Skin of body (tissue), 3 donors: ENCODE measurements at places on chromosomes 7 and 10. TPM values are rescaled to one million over a fixed set of nuclear protein-coding genes. Genes with fewer than 3 reads are reported as not detected.

- DNase-seq = no peak
These were observed 33.2 kb downstream of the GNAT3 start for GRCh38 chr7:80478683-80479082.

NPC1L1 gene
- 0.30 TPM for total RNA-seq

DNA sequence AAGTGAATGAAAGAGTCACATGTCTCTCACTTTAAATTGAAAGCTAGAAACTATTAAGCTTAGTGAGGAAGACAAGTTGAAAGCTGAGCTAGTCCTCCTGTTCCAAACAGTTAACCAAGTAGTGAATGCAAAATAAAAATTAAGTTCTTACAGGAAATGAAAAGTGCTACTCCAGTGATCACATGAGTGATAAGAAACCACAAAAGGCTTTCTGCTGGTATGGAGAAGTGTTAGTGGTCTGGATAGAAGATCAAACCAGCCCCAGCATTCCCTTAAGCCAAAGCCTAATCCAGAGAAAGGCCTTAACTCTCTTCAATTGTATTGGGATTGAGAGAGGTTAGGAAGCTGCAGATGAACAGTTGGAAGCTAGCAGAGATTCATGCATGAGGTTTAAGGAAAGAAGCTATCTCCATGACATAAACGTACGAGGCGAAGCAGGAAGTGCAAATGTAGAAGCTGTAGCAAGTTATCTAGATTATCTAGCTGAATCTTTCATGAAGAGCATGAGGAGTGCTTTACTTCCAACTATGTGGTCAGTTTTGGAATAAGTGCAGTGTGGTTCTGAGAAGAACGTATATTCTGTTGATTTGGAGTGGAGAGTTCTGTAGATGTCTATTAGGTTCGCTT, 261.6 kb downstream of the MDFIC start:
- no peak for DNase-seq

GRCh38 chr10:81792729-81793128, 82.3 kb upstream of the NRG3 start:
- no peak for DNase-seq

GRCh38 chr10:122561212-122561611, 658 bp downstream of the DMBT1 start:
- no peak for DNase-seq

DNA sequence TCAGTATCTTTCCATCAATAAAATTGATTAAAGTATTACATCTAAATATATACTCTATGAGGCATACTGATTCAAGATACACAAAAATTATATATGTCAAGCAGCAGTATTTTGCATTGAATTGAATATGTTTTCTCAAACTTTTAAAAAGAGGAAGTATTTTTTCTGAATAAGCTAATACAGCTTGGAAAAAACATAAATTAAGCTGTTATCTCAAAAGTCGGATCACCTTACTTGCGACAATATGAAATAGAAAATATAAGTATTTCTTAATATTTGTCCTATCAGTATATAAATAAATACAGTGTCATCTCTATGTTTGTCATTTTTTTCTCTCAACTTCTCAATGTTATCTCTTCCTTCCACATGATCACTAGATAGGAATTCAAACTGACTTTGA, 139.3 kb downstream of the MBL2 start:
- DNase-seq = no peak

DNA sequence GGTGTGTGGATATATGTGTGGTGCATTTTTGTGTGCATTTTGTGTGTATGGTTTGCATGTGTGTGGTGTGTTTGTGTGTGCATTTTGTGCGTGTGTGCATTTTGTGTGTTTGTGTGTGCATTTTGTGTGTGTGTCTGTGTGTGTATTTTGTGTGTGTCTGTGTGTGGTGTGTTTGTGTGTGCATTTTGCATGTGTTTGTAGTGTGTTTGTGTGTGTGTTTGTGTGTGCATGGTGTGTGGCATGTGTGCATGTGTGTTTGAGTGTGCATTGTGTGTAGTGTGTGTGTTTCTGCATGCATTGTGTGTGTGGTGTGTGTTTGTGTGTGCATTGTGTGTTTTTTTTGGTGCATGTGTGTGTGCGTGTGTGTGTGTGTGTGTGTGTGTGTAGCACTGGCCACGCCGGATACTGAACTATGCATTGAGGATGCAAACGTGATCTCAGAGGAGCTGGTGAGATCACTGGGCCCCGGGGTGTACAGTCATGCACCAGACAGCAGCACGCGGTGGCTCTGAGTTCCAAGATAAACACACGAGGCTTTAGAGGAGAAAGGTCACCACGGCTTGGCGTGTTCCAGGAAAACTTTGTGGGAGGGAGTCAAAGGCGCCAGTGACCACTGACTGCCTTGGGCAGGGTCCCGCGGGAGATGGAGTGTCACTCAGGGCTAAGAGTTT, 106.6 kb upstream of the SHH start:
- DNase-seq = no peak

SPDYE16 gene
- total RNA-seq = 0.10 TPM

DNA sequence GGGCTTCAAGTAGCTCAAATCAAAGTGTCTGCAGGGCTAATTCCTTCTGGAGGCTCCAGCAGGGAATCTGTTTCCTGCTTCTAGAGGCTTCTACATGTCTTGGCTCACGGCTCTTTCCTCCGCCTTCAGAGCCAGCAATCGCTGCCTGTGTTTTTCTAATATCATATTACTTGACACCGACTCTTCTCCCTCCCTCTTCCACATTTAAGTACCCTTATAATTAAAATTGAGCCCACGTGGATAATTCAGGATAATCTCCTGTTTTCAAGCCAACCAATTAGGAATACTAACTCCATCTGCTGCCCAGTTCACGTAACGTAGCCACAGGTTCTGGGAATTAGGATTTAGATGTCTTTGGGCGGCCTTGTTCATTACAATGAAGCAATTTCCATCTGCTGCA, 372.2 kb downstream of the DPP6 start:
- DNase-seq = no peak

PDLIM1 gene
- total RNA-seq = 21.9 TPM

DNA sequence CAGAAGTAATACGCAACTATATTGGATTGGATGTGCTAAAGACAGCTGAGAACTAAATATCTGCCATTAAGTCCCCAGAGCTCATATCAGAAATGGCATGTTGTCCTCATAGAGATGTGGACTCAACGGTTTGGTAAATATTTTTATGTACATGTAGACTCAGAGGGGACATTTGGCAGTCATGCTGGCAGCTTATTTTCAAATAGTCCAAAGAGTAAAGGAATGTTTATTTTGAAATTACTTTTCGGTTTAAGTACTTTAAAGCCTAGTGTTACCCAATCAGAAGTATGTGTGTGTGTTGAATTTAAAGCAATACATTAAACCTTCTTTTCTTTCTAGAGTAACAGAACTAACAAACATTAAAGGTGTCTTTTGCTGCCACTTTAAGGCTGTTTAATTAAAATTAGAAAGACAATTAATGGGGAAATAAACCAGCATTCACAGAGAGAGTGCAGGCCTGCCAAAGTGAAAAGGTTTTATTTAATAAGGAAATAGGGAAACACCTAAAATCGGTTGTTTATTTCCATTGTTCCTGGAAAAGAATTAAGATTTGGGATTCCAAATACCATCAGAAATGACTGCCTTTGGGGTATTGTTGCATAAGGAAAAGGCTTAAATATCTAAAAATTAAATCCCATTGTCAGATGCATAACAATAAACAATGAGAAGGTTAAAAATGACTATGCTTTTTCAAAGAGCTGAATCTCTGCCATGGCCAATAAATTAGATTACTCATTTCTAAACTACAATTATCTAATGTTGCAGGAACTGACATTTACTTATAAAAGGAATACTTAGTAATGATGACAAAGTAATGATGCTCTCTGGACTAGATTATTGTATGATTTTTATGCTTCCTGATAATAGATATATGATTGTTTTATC, 113.4 kb upstream of the AHR start:
- no peak for DNase-seq

IGFBP3 gene
- total RNA-seq = 211 TPM

- DNase-seq = no peak
These were observed 14.7 kb upstream of the SLC16A9 start for GRCh38 chr10:59724098-59724938.

CLDN4 gene
- 75.4 TPM for total RNA-seq

IL15RA gene
- 3.6 TPM for total RNA-seq

DNA sequence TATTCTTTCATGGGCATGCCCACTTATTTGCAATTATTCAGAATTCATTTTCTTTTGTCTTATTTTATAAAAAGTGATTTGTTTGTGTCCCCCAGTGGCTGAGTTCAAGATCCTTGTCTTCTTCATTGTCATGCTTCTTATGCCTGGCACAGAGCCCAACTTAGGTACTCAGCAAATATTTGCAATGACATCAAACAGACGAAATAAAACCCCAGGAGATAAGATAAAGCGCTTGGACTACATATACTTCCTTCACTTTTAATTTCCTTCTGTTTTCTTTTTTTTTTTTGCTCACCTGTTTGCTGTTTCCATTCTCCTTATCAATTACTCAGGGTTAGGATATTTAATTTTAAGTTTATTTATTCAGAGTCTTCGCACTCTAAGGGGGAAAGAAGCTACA, 225.0 kb downstream of the SDHAF3 start:
- no peak for DNase-seq

CPSF4 gene
- total RNA-seq = 18.1 TPM

DNA sequence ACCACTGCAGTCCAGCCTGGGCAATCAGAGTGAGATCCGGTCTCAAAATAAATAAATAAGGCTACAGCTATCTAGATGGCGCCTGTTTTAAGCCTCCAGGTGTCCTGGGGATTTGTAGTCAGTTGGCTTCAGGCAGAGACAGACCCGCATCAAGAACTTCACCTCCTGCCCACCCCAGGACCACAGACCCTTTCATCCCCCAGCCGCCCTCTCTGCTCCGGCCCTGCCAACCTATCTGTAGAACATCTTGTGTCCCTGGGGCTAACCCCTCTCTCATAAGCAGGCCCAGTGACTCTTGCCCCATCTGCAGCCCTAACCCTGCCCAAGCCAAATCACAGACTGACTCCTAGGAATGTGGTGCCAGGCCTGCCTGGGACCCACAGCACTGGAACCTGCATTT, 17.9 kb downstream of the PDIA4 start:
- DNase-seq = no peak

DNA sequence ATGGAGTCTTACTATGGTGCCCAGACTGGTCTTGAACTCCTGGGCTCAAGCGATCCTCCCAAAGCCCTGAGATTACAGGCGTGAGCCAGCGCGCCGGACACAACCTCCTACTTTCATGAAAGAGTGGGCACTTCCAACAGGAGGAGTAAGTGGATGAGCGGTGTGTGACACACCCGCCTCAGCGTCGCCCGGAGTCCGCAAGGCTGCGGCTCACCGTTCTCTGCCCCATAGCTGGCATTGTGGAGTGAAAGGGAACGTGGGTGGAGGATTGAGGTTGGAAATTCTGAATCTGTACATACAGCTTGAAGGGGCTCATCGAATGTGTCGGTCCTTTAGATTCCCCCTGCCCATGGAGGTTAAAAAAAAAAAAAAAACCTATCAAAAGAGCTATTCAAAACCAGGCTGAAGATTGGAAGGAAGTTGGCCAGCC, 524 bp upstream of the PRXL2A start:
- no peak for DNase-seq

DNA sequence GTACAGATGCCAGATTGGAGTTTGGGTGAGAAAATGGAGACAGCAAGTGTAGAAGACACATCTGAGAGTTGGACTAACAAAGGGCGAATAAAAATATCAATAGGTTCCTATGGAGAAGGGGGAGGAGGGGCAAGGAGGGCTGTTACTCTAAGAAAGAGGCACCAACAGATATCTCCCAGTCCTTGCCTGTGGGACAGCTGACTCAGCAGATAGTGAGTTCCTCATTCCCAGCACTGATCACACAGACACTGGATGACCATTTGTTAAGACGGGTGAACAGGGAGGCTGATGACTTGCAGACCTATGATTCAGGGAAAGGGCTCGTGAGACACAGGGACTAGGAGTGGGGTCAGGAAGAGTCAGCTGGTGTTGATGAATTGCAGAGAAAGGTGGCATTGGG, 5.7 kb upstream of the PRR15 start:
- DNase-seq = no peak

- no peak for DNase-seq
These were observed 50.7 kb downstream of the PPP1R3C start for GRCh38 chr10:91582153-91582554.

CFAP58 gene
- 0.39 TPM for total RNA-seq

DNA sequence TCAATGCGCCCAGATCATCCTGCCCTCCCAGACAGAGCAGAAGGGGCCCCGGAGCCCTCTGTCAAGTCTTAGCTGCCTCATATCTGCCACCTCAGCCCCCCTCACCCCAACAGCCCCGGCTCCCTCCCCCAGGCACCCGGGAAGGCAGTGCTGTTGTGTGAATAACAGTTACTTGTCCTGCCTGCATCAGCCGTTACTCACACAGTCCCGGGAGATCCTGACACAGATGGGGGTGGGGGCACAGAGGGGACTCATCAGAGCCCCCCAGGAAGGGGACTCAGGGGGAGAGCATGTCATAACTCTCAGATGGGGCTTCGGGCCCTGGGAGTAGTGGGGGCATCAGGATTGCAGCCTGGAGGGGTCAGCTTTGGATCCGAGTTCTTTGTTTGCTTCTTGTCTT, 12.4 kb upstream of the SERPINE1 start:
- DNase-seq = no peak

NME8 gene
- 0.79 TPM for total RNA-seq

C7orf33 gene
- total RNA-seq = not detected

DNA sequence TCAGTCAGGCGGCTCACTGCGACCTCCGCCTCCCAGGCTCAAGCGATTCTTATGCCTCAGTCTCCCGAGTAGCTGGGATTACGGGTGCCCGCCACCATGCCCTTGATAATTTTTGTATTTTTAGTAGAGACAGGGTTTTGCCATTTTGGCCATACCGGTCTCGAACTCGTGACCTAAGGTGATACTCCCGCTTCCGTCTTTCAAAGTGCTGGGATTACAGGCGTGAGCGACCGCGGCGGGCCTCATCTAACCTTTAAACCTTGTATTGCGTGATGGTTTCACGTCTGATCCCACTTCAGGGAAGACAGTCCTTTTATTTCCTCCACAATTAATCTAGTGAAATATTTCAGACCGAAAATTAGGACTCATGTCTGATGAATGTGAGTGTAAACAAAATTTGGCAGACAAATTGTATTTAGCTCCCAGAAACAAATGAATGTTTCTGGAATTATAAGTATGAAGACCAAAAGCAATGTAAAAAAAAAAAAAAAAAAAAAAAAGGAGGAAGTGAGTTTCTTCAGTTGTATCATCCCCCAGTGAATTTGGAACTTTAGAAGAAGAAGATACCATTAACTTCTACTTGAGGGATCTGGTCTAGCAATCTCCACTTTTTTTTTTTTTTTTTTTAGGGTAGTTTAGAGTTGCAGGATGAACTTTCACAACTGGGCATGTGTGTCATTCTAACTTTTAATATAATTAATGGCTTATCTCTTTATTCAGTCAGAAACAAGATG, 1.6 kb downstream of the NUP42 start:
- no peak for DNase-seq

DNA sequence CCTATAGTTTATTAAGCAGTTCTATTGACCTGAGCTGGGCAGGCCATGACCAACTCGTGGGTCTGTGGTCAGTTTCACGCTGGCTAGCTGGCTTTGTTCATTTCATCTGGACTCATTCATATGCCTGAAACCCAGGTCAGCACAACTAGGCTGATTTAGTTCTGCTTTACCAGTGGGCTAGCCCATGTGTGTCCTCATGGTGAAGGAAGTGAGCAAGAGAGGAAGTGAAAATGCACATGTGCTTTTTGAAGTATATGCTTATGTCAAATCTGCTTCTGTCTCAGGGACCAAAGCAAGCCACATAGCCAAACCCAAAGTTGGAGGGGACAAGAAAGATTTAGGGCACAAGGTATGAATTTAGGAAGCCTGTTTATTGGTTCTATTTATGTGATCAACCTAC, 154.5 kb downstream of the RNF133 start:
- DNase-seq = no peak
